Activated T-cell treated with anti-CD3 and anti-CD28 coated beads, Interleukin-2, amount 50 U/mL, for 48 hours (primary cell): ENCODE measurements at places on chromosomes 12 and 14.

GRCh38 chr14:73997108-73997943 is 21.8 kb downstream of the ENTPD5 start:
- no peak for DNase-seq

GRCh38 chr14:64870160-64870559 is 9.5 kb downstream of the SPTB start:
- no peak for DNase-seq

GRCh38 chr12:104579718-104580495 is 123.2 kb downstream of the CHST11 start:
- no peak for DNase-seq

DNA sequence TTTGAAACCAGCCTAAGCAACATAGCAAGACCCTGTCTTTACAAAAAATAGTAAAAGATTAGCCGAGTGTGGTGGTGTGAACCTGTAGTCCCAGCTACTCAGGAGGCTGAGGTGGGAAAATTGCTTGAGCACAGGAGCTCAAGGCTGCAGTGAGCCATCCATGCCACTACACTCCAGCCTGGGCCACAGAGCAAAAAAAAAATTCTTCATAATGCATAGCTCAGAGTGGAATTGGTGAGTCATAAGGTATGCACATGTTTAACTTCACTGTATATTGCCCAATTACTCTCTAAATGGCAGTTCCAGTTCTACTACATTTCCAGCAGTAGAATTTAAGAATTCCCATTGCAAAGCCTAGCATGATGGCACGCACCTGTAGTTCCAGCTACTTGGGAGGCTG is 26.8 kb upstream of the CLIP1 start:
- DNase-seq, result no peak

GRCh38 chr12:52010152-52010622 is 3.4 kb downstream of the TAMALIN start:
- DNase-seq, result no peak

DNA sequence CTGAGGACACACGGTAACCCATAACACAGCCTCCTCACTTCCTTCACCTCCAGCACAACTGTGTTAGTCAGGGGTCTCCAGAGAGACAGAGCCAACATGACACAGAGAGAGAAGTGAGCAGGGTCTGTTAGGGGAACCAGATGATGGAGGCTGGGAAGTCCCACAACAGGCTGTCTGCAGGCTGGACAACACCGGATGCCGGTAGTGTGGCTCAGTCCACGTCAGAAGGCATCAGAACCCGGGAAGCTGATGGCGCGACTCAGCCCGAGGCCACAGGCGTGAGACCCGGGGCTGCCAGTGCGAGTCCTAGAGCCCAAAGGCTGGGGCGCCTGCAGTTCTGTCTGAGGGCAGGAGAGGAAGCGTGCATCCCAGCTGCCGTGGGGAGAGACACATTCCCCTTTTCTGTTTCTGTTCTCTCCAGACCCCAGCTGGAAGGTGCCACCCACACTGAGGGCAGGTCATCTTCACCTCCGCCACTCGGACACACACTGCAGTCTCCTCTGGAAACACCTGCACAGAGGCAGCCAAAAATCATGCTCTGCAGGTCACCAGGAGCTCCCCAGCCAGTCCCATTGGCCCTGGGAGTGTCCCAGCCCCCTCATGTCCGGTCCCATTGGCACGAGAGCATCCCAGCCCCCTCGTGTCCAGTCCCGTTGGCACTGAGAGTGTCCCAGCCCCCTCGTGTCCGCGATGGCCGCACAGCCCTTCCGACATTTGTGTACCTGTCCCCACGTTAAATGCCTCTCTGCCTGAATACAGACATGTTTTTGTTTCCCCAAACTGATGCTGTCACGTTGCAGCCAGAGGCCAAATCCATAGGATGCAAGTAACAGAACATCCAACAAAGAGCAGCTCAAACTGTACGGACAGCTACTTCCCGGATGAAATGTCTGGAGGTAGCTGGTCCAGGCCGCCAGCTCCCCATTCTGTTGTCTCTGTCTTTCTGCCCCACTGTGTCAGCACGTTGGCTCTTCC is 7.9 kb upstream of the FBRSL1 start:
- no peak for DNase-seq

- DNase-seq, result no peak
These were observed 21.8 kb downstream of the SENP1 start for GRCh38 chr12:48084066-48084465.

DNA sequence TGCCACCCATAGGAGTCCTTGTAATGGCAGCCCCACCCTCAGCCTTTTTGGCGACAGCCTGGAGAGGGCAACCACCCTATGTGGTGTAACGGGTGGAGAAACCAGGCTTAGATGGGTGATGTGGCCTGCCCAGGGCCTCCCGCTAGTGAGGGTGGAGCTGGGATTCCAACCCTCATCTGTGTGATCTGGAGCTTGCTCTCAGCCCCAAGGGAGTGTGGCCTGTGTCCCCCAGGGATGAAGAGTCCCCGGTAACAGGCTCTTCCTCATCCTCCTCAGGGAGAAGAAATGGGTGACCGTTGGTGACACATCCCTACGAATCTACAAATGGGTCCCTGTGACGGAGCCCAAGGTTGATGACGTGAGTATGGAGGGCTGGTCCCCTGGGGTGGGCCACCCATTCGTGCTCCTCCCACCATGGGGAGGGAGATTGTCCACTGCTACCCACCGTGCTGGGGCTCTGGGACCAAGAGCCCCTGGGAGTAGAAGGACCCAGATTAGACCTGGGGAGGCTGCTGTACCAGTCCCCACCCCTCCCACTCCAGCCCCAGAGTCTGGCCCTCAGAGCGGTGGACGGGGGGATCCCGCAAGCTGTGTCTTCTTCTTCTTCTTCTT is 8.8 kb downstream of the BCL7A start:
- DNase-seq, result no peak

GRCh38 chr12:18375131-18375530 is 113.8 kb downstream of the PIK3C2G start:
- DNase-seq, result no peak

- DNase-seq, result no peak
These were observed 251.1 kb downstream of the NAV3 start for GRCh38 chr12:78081590-78082314.

DNA sequence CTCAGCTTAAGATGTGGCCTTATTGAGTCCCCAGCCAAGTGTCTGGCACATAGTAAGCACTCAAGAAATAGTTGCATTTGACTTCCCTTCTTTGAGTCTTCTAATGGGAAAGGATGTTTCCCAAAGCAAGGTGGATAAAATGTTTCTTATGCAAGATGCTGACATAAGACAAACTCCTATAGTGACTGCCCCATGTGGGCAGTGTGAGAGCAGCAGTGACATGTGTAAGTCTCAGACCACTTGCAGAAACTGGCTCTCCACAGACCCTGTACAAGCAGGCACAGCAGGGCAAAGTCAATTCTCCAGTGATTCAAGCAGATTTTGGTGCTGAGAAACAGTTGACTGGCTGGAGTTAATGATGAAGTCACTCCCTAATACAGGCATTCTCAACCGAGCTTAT is 255.3 kb downstream of the ANO2 start:
- DNase-seq, result no peak

DNA sequence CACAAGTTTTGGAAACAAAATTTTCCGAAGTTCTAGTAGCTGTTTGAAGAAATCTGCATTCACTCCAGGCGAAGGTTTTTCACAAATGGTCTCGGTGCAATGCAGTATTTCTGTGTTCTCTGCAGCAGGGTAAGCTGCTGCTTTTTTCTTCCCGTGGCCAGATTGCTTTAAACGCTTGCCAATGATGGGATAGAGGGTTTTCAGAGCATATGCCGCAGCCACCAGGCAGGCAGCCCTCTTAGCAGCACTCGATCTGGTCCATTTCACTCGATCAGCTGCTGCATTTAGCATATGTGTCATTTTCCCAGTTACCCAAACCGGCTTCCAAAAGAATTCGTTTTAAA is 315 bp downstream of the ABCD2 start:
- peak; percentile 53 for DNase-seq

GRCh38 chr12:121823101-121823726 is 19.4 kb downstream of the SETD1B start:
- no peak for DNase-seq

DNA sequence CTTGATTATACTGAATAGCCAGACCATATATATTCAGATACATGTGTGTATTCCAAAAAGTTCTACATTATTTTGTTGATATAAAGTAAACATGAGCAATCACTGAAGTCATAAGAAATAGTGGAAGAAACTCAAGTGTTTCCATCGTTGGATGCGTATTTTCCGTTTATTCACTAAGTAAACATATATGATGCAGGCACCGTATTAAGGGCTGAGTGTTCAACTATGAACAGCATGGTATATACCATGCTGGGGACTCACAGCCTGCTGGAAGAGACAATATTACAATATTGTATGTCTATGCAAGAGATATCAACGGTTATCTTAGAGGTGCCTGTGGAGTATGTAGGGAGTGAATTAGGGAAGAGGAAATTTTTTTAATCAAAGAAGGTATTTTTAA is 1.2 kb downstream of the PYROXD1 start:
- DNase-seq, result no peak

- DNase-seq, result no peak
These were observed 1082.1 kb downstream of the AACS start for GRCh38 chr12:126147321-126147720.

GRCh38 chr12:42504049-42504448 is 85.5 kb downstream of the PRICKLE1 start:
- no peak for DNase-seq

GRCh38 chr12:129378496-129378895 is 525.2 kb downstream of the GLT1D1 start:
- DNase-seq, result no peak

DNA sequence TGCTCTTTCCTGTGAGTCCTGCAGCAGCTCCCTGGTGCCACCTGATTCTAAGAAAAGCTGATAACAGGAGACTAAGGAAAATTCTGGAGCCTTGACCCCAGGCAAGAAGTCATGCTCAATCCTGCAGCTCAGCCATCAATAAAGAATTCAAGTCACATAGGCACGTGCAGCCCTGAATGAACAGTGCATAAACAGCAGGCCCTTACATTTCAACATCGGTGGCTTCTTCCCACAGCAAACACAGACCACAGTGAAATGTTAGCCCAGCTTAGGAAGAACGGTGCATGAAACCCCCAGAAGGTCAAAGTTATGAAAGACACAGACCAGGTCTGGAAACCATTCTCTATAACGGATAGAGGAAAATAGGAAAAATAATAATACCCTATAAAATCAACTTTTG is 10.5 kb downstream of the CINP start:
- no peak for DNase-seq

- peak; percentile 68 for DNase-seq
These were observed 172.8 kb downstream of the ETV6 start for GRCh38 chr12:11822081-11822834.

DNA sequence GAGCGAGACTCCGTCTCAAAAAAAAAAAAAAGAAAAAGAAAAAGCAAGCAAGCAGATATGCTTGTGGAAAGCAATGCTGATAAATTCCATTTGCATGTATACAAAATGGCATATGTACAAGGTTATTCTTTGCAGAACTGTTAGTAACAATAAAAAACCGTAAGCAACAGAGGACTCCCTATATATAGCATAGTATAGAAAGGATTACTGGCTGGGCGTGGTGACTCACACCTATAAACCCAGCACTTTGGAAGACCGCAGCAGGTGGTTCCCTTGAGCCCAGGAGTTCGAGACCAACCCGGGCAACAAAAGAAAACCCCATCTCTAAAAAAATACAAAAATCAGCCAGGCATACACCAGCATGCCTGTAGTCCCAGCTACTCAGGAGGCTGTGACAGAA is 13.5 kb downstream of the GCN1 start:
- no peak for DNase-seq

DNA sequence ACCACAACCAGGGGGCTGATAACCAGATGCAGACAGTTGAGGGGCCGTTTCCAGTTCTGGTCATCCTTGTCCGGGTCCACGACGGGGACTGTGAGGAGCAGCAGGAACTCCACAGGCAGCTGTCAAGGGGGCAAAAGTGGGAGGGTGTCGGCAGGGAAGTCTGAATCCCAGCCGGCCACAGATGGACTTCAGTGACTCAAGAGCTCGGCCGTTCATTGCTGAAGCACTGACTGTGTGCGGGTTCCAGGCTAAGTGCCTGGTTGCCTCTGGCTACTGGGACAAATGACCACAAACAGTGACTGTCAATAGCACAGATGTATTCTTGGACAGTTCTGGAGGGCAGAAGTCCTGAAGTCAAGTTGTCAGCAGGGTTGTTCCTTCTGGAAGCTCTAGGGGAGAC is 19.6 kb downstream of the SLC8B1 start:
- DNase-seq, result no peak

- DNase-seq, result no peak
These were observed 28.6 kb upstream of the CORO1C start for GRCh38 chr12:108759924-108760323.

- DNase-seq, result no peak
These were observed 64.1 kb downstream of the NELL2 start for GRCh38 chr12:44812062-44812461.

DNA sequence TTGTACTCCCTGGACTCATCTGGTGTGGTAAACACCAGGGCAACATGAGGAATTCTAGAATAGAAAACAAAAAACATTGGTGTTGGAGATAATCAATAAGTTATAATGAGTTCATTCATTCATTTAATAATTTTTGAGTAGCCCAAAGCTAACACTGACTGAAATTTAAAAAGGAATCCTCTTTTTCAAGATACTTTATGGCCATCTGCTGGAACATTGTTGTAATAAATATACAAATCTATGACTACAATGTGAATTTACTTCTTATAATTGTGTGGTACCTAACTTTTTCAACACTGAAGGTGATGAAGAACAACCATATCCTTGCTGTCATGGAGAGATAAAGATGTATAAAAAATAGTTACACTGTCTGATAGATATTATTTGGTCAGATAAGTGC is 687.3 kb upstream of the MIS18BP1 start:
- DNase-seq, result no peak

- no peak for DNase-seq
These were observed 40.6 kb downstream of the CHGA start for GRCh38 chr14:92963301-92964123.

DNA sequence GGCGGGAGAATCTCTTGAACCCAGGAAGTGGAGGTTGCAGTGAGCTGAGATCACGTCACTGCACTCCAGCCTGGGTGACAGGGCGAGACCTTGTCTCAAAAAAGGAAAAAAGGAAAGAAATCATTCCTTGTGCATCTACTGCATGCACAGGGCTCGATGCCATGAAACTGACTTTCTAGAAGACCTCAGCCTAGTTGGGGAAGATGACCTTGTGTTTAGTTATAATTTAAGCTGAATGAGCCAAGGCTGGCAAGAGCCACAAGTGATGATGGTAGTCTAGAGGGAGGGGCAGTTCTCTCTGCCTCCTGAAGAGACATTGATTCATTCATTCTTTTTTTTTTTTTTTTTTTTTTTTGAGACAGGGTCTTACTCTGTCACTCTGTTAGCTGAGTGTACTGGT is 24.2 kb downstream of the ACACB start:
- DNase-seq, result no peak
